ENCODE measurements at places on chromosomes 5 and 9. TPM values are rescaled to one million over a fixed set of nuclear protein-coding genes. Genes with fewer than 3 reads are reported as not detected.

Gene ASPN
- total RNA-seq: not detected

Gene CACNA1B
- total RNA-seq: not detected

Gene FOXI1
- total RNA-seq: not detected

Gene LCN10
- total RNA-seq: not detected

Gene ADAMTSL1
- total RNA-seq: not detected

Gene ZNF883
- total RNA-seq: 0.44 TPM

Gene LAMC3
- 0.06 TPM for total RNA-seq

Gene GPR150
- 0.28 TPM for total RNA-seq

Gene TRUB2
- 22.3 TPM for total RNA-seq

Gene CTSL
- total RNA-seq: 0.96 TPM

Gene PCA3
- total RNA-seq: not detected

Gene PCDHGB1
- total RNA-seq: not detected

Gene SLC46A2
- not detected for total RNA-seq

Gene INSL6
- total RNA-seq: not detected

Gene GADD45G
- 12.9 TPM for total RNA-seq

Gene KIAA0825
- total RNA-seq: 3.3 TPM

Gene NR2F1-AS1
- not detected for total RNA-seq

Gene SLC4A9
- total RNA-seq: 0.07 TPM

Gene CBY3
- total RNA-seq: not detected

Gene SAPCD2
- total RNA-seq: 31.9 TPM

Gene SH3GL2
- not detected for total RNA-seq

Gene SGCD
- not detected for total RNA-seq

Gene PLAC8L1
- 0.50 TPM for total RNA-seq

Gene SLC6A19
- total RNA-seq: not detected

Gene SLC28A3
- total RNA-seq: 0.45 TPM

Gene SELENOP
- total RNA-seq: 0.53 TPM

Gene CDC25C
- total RNA-seq: 14.9 TPM

Gene ACSL6
- total RNA-seq: 10.9 TPM

Gene CER1
- total RNA-seq: not detected

Gene EEIG1
- 60.8 TPM for total RNA-seq

Gene PCDHGC4
- total RNA-seq: not detected

Gene ZNF618
- total RNA-seq: 0.54 TPM

Gene SPATA31D3
- total RNA-seq: not detected

All from activated CD8-positive, alpha-beta memory T cell treated with anti-CD3 and anti-CD28 coated beads, Interleukin-2, amount 10 ng/mL, durations not matched to agents 7 days and 5 days (primary cell).